Erythroblast (primary cell): ENCODE measurements at places on chromosomes 2 and 18.

GRCh38 chr2:70141212-70141901 lies 49.5 kb downstream of the C2orf42 start:
- peak; percentile 66 for DNase-seq

- DNase-seq = peak; percentile 73
These were observed at the start of gene ACVR2A for GRCh38 chr2:147844697-147845410. TSS of gene ACVR2A (plus strand) at chr2:147845029. CDS start at chr2:147845153, 124 bp downstream.

GRCh38 chr2:46549166-46549844 lies 69.9 kb downstream of the TMEM247 start:
- no peak for DNase-seq

DNA sequence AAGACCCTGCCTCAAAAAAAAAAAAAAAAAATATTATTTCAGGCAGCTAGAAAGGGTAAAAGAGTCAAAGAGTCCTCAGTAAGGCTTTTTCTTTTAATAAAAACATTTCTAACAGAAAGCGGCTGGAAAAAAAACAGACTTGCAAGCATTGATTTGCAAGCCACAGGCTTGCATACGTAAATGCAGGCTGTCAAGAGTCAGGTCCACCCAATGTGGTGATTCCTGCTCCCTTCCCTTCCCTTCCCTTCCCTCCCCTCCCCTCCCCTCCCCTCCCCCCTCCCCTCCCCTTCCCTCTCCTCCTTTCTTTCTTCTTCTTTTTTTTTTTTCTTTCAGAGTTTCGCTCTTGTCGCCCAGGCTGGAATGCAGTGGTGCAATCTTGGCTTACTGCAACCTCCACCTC lies 74.4 kb upstream of the GULP1 start:
- DNase-seq = no peak

GRCh38 chr2:156319811-156320485 lies 12.6 kb downstream of the NR4A2 start:
- peak; percentile 53 for DNase-seq

DNA sequence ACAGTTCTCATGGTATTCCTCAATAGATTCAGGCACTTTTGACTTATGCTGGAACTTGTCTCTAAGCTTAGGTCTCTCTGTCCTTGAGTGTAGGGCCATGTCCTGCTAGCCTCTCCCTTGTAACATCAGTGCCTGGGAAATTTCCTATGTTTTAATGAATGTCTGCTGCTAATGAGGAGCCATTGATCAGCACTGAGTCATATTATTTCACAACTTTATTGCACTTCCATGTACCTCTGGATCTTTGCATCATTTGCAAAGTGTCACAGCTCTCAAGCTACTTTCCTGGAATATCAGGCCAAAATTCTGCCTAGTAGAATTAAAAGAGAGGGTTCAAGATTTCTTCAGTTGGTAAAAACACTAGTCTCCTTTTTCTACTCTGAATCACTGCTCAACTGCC lies 102.5 kb downstream of the GAREM1 start:
- no peak for DNase-seq

DNA sequence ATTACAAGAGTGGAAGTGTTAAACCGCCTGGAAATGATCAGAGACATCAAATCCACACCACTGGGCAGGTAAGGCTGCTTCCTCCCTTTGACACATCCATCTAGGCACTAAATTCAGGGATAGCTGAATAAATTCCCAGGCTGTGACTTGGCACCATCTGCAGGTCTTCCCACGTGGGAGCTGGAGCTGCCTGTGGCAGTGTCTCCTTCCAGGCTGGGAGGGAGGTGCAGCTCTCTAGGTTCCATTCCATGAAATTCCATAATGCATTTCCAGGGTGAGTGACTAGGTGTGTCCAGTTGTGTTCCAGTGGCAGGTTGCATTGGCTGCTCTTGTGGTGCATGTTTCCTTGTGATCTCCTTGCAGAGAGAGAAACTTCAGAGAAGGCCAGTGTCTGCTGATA lies 188.9 kb upstream of the CXCR4 start:
- no peak for DNase-seq

GRCh38 chr2:174325373-174326160 lies 9.2 kb upstream of the SP9 start:
- no peak for DNase-seq

GRCh38 chr18:49584394-49584793 lies 22.5 kb downstream of the LIPG start:
- no peak for DNase-seq

DNA sequence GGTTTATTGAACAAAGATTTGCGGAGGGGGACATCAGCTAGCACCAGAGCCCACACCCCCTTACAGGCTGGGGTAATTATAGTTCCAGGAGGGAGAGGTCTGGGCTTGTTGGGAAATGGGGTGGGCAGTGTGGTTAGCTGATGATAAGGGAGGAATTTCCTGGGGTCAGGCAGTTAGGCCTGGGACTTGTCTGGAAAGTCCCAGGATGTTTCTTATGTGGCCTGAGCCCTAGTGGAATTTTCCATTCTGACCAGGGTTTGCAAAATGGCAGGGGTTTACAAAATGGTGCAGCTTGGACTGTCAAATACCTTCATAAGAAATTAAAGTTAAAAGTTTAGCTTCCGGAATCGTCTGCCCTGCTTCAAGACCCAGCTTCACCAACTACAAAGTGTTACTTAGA lies 199.1 kb downstream of the FBXO15 start:
- DNase-seq = no peak

GRCh38 chr2:47662552-47662951 lies 120.4 kb upstream of the MSH6 start:
- DNase-seq = no peak

GRCh38 chr18:45222180-45222579 lies 393.1 kb upstream of the SLC14A2 start:
- no peak for DNase-seq

DNA sequence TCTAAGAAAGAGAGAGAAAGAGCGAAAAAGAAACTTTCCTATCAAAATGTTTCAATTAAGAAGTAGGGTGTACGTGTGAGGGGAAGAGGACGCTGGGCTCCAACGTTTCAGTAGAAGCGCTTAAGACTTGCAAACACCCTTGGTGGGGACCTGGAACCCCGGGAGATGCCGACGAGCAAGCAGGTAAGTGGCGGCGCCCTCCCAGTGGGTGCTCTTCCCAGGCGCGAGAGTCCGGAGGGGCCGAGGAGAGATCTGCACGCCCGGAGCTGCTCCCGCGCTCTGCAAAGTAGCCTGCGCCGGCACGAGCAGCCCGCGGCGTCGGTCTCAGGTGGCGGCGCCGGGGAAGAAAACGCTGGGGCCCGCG lies 678 bp upstream of the OTX1 start:
- DNase-seq = peak; percentile 48

DNA sequence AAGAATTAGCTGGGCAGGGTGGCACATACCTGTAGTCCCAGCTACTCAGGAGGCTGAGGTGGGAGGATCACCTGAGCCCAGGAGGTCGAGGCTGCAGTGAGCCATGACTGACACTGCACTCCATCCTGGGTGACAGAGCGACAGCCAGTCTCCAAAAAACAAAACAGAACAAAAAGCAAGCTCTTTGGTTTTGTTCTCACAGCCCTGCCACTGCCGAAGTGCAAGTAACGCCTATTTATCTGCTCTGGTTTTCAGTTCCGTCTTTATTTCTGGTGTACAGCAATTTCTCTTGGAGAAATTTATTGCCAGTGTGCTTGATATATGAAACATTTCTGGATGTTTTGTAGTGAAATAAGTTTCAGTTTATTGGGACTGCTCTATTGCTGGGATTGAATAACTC lies 61.9 kb downstream of the RAB10 start:
- no peak for DNase-seq

GRCh38 chr2:58965602-58966001 lies 724.5 kb upstream of the FANCL start:
- no peak for DNase-seq

GRCh38 chr18:49274188-49274714 lies 186.2 kb downstream of the DYM start:
- peak; percentile 15 for DNase-seq

GRCh38 chr2:217919781-217920351 lies 82.9 kb downstream of the TNS1 start:
- no peak for DNase-seq

DNA sequence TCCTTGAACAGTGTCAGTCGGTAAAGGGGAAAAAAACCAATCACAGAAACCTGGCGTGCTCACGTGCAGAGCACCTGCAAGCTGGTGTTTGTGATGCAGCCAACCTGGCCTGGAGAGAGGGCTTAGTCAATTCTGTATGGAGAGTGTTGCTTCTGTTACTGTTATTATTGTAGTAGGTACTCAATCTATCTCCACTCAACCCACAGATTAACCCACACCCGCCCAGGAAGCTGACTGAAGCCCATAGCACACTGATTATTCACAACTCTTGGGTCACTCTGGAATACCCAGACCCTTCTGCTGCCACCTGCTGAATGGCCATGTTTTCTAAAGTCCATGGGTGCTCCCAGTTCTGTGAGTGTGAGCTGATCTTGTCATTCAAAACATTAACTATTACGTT lies 53.9 kb downstream of the TNFRSF11A start:
- DNase-seq = no peak

- DNase-seq = no peak
These were observed 603.3 kb upstream of the NXPH2 start for GRCh38 chr2:139383532-139383931.

GRCh38 chr2:121475811-121476571 lies 54.7 kb upstream of the RNU4ATAC start:
- no peak for DNase-seq

- DNase-seq = no peak
These were observed 6.5 kb upstream of the IL1R2 start for GRCh38 chr2:101985101-101985792.

- DNase-seq = no peak
These were observed 138.1 kb downstream of the PTGR3 start for GRCh38 chr18:75070625-75071483.

DNA sequence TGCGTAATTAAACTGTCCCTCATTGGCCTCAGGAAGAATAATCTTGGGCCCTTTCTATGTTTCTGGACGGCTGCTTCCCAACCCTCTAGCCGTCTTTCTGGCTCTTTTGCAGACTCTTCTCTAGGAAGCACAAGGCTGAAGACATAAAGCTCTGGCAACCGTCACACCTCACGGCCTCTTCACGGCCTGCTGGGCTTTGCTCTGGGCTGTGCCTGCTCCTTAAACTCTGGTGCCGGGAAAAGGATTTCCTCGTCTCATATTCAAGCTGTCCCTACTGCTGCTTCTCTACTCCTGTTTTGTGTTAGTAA lies 36.0 kb upstream of the WIPF1 start:
- peak; percentile 19 for DNase-seq

GRCh38 chr18:73840319-73840945 lies 307.2 kb downstream of the FBXO15 start:
- no peak for DNase-seq

DNA sequence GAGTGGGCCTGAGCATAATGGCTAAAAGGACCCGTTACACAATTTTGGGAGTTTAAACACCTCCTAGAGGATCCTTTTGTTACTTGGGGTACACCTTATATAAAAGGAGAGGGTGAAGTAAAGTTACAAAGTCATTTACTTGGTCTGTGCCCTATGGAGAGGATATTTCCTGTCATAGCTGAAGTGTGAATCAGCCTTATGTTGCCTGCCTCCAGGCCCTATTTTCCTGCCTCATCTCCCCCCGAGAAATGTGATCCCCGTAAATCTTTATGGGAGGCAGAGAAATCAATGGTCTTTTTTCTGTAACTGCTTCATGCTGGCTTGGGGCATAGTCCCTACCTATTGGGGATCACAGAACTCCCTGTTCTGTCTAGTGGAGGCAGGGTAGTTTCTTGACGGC lies 906.6 kb downstream of the DSC3 start:
- DNase-seq = no peak

DNA sequence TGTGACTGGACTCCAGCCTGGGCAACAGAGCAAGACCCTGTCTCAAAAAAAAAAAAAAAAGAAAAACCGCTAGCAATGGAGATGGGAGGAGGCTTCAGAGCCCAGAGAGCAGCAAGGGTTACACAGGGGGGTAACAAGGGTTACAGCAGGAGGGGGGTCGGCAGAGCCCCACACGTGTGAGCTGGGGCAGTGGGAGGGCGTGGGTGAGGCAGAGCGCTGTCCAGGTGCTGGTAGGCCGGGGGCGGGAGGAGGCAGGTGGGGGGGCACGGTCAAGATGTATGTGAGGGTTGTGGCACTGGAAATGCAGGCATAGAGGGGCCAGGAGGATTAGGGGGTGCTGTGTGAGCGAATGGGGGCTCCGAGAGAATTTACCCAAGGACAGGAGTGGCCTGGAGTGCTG lies 3.4 kb downstream of the MZT2B start:
- DNase-seq = no peak

DNA sequence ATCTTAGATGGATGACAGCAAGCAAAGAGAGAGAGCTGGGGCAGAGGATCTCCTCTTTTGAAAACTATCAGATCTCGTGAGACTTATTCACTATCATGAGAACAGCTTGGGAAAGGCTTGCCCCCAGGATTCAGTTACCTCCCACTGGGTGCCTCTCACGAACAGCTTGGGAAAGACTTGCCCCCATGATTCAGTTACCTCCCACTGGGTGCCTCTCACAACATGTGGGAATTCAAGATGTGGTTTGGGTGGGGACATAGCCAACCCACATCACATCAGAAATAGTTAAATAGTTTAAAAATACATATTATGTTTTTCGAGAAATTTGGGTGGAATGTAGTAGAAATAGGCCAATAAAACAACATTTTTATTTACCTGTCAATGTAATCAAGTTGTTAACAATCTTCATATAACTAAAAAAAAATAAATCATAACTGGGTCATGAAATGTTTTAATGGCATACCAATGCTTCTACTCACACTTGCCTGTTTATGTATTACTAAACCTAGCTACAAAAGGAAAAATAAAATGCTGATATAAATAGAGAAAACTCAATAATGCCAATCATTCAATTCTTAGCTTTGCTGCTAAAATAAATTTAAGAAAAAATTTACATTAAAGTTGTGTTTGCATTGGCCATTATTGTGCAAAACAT lies 608.9 kb downstream of the SUCLG1 start:
- no peak for DNase-seq

- no peak for DNase-seq
These were observed 3.6 kb upstream of the PROM2 start for GRCh38 chr2:95270541-95271081.

- no peak for DNase-seq
These were observed 51.0 kb upstream of the KCNG2 start for GRCh38 chr18:79746730-79747129.

- DNase-seq = peak; percentile 5
These were observed 79.7 kb downstream of the EHBP1 start for GRCh38 chr2:62785216-62785615.

- DNase-seq = no peak
These were observed 836.7 kb downstream of the CBLN2 start for GRCh38 chr18:71707400-71707799.

- no peak for DNase-seq
These were observed 113.2 kb downstream of the SH3BP4 start for GRCh38 chr2:235064976-235065375.

- peak; percentile 74 for DNase-seq
These were observed 3.1 kb downstream of the ADAM17 start for GRCh38 chr2:9552219-9553178.

- no peak for DNase-seq
These were observed 131.2 kb downstream of the NEDD4L start for GRCh38 chr18:58175122-58175785.

DNA sequence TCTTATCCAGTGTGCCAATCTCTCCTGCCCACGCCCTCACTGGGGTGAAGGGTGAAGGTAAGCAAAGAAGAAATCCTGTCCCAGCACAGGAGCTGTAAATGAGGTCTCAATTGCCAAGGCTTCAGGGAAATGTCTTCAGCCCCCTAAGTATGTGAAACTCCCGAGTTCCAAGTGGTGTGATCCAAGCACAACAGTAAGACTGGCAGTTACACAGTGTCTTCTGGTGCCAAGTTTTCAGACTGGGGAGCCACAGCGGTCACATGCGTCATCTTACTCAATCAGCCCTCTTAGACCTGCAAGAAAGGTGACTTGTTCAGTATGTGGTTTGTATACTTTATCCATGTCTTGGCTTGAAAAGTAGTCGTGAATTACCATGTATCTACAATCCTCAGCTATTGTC lies 55.0 kb upstream of the SPRED2 start:
- no peak for DNase-seq
